ENCODE measurements at places on chromosomes 7 and 10.

DNA sequence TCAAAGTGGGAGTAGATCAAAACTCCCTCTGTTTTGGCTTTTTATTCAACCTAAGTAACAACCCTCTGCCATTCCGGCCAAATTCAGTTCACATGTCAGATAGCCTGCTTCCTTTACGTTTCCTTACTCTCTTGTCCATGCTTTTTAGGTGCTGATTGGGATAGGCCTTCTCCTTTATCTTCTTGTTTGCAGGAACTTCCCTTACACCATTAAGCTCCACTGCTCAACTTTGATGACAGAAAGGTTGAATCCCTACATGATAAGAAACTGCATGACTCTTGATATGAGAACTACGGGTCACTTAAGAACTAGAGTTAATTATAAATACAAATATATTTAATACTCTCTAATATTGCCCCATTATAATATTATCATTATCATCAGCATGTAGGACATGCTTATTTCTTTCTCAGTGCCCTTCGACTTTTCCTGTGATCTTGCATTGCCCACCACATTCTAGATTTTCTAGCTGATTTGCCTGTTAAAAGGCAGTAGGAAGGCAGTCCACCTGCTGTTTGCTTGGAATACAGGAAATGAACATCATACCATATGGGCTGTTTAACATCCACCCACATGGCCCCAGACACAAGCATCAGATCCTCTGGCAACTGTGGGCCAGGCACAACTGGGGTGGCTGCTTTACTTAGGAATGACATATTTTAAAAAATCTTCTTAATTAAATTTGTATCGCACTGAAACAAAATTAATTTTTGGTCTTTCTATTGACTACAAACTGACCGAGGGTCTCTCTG lies 59.7 kb upstream of the CCDC6 start:
- no peak for DNase-seq

GRCh38 chr7:72325561-72325960 lies 86.6 kb downstream of the CALN1 start:
- DNase-seq, result no peak

GRCh38 chr7:95549818-95550529 lies 46.3 kb downstream of the PDK4 start:
- peak; percentile 84 for DNase-seq

- no peak for DNase-seq
Measured at GRCh38 chr10:17504547-17505245, 50.3 kb upstream of the ST8SIA6 start.

DNA sequence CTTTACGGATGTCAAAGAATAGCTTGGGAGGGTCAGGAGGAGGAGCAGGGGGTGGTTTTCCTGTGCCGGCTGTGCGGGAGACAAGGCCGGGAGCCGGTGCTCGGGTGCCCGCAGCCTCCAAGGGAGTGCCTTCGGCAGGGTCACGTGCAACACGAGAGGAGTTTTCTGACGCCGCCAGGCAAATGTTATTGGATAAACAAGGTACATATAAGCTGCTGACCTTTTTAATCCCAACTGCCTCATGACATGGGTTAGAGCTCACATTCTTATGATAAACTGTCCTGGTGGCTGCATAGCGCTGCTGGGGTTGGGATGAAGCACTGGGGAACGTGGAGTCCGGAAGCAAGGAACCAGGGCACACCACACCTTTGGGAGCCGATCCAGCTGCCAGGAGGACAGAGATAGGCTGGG lies 124.8 kb upstream of the PDLIM1 start:
- no peak for DNase-seq

DNA sequence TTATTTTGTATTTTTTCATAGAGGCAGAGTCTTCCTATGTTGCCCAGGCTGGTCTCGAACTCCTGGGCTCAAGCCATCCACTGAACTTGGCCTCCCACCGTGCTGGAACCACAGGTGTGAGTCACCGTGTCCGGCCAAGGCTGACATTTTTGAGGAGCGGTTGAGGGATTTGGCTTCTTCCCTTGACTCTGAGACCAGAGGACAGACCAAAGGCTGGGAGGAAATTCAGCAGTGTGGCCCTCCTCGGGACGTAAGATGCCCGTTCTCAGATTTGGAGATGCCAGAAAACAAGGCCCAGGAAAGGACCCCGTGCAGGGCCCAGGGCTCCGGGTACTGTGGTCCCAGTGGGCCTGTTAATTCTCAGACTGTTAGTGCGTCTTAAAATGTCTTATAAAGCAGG lies 146.2 kb downstream of the WDR37 start:
- no peak for DNase-seq

DNA sequence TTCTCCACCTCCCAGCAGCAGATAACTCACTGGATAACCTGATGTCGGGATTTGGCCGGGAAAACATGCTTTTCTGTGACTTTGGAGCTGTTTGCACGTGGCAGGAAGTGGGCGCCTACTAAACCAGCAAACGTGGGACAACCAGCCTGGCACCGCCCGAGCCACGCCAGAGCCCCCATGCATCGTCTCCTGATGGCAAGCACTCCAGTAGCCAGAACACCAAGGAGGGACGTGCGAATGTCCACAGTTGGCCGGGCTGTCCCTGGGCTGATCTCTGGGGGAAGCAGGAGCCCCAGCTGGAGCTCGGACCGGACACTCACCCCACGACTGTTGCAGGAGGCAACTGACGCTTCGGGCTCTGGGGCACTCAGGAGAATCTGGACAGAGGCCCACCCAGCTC lies 7.1 kb downstream of the ADGRA1 start:
- DNase-seq, result no peak

GRCh38 chr7:44735403-44736165 lies 13.1 kb upstream of the ZMIZ2 start:
- DNase-seq, result no peak

DNA sequence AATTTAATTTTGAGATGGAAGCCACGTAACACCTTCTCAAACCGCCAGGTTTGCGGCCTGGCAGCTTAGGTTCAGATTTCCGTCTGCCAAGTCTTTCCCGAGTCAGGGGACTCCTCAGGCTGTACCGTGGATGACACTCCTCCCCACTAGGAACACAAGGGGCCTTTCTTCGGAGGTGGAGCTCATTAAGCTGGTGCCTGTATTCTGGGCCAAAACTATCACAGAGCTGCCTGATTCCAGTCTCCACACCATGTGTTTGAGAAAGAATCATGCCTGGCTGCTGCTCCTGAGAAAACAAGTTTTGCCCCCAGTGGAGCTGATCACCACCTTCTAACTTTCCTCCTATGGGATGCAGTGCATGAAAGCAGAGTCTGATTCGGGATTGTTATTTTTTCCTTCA lies 44.8 kb downstream of the TMEM209 start:
- peak; percentile 39 for DNase-seq

GRCh38 chr10:67792653-67793052 lies 45.3 kb downstream of the DNAJC12 start:
- no peak for DNase-seq

GRCh38 chr7:17910377-17910776 lies 29.9 kb downstream of the SNX13 start:
- no peak for DNase-seq

- no peak for DNase-seq
Measured at GRCh38 chr7:2860627-2861133, 16.6 kb upstream of the GNA12 start.

GRCh38 chr7:21427182-21427870 lies 557 bp upstream of the SP4 start:
- peak; percentile 99 for DNase-seq

DNA sequence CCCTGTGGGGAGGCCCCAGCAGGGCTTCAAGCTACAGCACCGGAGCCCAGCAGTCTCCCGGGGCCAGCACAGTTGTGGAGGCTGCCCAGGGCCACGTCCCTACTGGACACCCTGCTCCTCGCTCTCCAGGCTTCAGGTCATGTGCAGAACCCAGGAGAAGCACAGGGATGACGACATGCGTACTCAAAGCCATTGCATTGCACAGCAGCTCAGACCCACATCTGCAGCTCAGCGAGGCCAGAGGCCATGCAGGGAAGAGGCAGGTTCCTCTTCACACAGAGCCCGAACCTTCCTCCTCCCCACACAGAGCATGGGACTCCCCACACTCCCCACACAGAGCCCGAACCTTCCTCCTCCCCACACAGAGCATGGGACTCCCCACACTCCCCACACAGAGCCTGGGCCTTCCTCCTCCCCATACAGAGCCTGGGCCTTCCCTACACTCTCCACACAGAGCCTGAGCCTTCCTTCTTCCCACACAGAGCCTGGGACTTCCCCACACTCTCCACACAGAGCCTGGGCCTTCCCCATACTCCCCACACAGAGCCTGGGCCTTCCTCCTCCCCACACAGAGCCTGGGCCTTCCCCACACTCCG lies 12.3 kb downstream of the CFAP46 start:
- DNase-seq, result no peak

GRCh38 chr7:24133691-24134090 lies 150.3 kb upstream of the NPY start:
- DNase-seq, result no peak

DNA sequence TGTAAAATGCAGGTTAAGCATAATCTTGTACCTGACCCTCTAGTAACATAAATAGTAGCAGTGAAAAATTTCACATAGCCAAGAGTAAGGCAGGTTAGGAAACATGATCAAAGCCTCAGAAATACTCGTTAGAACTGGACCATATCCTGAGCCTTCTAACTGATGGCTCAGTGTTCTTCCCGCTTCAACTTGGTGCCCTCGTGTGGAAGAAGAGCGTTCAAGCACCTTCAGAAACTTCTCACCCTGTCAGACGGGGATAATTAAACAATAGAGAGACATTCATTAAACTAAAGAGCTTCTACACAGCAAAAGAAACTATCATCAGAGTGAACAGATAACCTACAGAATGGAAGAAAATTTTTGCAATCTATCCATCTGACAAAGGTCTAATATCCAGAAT lies 124.5 kb downstream of the MYOF start:
- no peak for DNase-seq

DNA sequence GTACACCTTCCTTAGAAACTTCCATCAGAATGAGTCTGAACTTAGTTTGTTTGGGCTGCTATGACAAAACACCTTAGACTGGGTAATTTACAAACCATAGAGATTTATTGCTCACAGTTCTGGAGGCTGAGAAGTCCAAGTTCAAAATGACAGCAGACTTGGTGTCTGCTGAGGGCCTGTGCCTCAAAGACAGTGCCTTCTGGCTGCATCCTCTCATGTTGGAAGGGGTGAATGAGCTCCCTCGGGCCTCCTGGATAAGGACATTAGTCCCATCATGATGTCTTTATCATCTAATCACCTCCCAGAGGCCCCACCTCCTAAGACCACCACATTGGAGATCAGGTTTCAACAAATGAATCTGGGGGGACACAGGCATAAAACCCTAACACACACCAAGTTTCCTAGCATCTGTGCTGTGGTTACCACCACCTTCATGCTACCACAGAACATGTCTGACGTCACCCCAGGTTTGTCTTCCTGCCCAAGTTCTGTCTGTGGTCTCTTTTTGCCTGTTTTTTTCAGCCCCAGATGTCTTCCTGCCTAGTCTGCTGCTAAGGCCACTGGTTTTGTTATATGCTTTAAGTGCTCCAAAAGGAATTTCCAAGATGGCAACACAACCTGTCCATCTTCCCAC lies 150.9 kb upstream of the COBL start:
- no peak for DNase-seq

DNA sequence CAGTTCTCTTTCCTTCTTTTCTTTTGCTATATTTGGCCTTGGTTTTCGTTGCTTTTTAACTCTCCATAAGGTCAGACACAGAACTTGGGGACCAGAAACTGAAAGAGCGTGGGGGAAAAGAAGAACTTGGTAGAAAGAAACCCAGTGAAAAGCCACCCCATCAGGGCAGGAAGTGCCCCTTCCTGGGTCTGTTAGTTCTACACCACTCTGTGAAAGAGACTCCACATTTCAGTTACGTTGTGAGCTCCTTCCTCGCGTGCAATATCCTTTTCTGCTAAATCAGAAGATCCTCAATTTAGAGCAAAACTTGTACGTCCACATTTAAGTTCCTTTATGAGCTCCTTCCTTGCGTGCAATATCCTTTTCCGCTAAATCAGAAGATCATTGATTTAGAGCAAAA lies 220.6 kb upstream of the FOXK1 start:
- DNase-seq, result no peak

DNA sequence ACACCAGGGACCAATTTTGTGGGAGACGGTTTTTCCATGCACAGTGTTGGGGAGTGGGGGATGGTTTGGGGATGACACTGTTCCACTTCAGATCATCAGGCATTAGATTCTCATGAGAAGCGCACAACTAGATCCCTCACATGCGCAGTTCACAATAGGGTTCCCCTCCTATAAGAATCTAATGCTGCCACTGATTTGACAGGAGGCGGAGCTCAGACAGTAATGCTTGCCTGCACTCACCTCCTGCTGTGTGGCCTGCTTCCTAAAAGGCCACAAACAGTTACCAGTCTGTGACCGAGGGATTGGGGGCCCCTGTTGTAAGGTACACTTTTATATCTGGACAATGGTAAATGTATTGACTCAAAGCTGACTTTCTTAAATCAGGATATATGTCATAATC lies 45.6 kb upstream of the TRIL start:
- no peak for DNase-seq

DNA sequence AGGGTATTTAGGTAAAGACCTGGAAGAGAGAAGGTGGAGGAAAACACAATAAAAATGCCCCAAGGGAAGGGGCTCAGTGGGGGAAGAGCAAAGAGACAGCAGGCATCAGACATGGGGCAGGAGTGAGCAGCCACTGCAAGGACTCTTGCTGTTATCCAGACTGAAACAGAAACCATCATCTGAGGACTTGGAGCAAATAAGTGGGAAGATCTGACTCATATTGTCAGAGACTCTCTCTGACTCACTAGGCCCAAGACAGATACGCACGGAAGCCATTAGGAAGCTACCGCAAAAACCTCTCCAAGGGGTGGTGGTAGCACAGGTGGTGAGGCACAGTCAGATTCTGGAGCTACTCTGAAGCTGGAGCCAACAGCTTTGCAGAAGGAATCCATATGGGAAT lies 110.7 kb downstream of the RNF32 start:
- no peak for DNase-seq

GRCh38 chr10:72025832-72026231 lies 61.6 kb downstream of the CHST3 start:
- DNase-seq, result no peak

GRCh38 chr10:47239211-47239610 lies 60.8 kb upstream of the GDF10 start:
- no peak for DNase-seq

- DNase-seq, result no peak
Measured at GRCh38 chr10:26869528-26869927, 8.8 kb upstream of the ABI1 start.

DNA sequence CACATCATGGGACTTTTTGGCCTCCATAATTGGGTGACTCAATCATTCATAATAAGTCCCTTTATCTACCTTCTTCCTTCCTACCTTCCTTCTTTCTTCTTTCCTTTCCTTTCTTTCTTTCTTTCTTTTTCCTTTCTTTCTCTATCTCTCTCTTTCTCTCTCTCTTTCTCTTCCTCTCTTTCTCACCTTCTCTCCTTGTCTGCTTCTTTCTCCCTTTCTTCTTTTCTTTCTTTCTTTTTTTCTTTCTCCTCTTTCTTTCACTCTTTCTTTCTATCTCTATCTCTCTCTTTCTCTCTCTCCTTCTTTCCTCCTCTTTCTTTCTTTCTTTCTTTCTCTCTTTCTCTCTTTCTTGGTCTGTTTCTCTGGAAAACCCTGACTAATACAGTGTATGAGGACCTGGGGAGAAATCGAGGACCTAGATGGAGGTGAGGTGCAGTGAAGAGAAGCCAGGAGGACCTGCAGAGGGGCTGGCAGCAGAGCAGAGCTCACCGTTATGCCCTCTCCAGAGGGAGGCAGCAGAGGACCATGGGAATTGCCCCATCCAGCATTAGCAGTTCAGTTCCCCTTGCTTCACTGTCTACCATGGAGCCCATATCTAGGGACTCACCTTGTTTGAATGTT lies 52.7 kb upstream of the BTRC start:
- no peak for DNase-seq

GRCh38 chr10:118870467-118871243 lies 115.9 kb upstream of the CACUL1 start:
- no peak for DNase-seq
